ENCODE measurements at places on chromosomes 5 and 9.
A peak's percentile ranks its signal among the peaks of the same experiment; 100 is the strongest.

- peak; percentile 56 for DNase-seq
Observed at GRCh38 chr5:68872088-68872839, 221.6 kb upstream of the SLC30A5 start.

- no peak for DNase-seq
Observed at GRCh38 chr5:173902743-173903142, 14.6 kb downstream of the CPEB4 start.

GRCh38 chr5:82277613-82277986, 554 bp downstream of the RPS23 start:
- no peak for DNase-seq

DNA sequence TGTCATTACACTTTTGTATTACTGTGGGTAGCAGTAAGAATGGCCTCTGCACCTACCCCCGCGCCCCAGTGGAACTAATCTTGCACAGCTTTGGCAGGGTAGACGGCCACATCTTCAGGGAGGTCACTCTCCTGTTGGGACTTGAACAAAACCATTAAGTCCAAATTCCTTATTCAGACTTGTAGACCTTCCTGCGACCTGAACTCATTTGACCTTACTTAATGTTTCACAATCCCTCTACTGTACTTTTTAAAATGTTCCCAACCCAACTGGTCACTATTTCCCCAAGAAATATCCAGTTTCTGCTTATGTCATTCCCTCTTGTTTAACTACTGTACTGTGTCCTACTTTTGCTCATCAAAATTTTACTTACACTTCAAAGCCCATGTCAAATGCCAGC, 5.3 kb upstream of the FAM120AOS start:
- no peak for DNase-seq

- DNase-seq: no peak
Observed at GRCh38 chr5:124468671-124469411, 277.6 kb downstream of the ZNF608 start.

- DNase-seq: peak; percentile 69
Observed at GRCh38 chr5:7927466-7928375, 58.8 kb downstream of the MTRR start.

GRCh38 chr5:67143549-67143948, 53.0 kb downstream of the CD180 start:
- no peak for DNase-seq
